ENCODE measurements at places on chromosomes 3 and 15.

DNA sequence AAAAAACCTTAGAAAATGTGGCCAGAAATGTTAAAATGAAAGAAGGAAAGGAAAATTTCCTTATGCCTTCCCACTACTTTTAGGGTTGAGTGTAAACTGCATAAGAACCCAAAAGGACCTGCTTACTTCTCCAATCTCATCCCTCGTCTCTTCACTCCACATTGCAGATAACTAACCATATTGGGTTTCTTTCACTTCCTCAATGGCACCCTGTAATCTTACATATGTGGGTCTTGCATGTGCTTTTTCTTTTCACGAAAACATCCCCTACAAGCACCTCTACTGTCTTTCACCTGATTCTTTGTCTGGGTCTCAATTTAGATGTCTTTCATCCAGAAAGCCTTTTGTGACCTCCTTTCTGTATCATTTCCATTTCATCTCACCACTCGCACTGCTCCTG is 23.1 kb downstream of the EOMES start:
- no peak for DNase-seq
- no peaks in the 10 kb centered on the region for H3K36me3 ChIP-seq
- H3K4me3 ChIP-seq, result no peak overlapping the region
- H3K27me3 ChIP-seq, result no peaks in the 10 kb centered on the region
- no peak overlapping the region for H3K27ac ChIP-seq
- H3K4me1 ChIP-seq, result peaks cover 7% of the 10 kb centered on the region

DNA sequence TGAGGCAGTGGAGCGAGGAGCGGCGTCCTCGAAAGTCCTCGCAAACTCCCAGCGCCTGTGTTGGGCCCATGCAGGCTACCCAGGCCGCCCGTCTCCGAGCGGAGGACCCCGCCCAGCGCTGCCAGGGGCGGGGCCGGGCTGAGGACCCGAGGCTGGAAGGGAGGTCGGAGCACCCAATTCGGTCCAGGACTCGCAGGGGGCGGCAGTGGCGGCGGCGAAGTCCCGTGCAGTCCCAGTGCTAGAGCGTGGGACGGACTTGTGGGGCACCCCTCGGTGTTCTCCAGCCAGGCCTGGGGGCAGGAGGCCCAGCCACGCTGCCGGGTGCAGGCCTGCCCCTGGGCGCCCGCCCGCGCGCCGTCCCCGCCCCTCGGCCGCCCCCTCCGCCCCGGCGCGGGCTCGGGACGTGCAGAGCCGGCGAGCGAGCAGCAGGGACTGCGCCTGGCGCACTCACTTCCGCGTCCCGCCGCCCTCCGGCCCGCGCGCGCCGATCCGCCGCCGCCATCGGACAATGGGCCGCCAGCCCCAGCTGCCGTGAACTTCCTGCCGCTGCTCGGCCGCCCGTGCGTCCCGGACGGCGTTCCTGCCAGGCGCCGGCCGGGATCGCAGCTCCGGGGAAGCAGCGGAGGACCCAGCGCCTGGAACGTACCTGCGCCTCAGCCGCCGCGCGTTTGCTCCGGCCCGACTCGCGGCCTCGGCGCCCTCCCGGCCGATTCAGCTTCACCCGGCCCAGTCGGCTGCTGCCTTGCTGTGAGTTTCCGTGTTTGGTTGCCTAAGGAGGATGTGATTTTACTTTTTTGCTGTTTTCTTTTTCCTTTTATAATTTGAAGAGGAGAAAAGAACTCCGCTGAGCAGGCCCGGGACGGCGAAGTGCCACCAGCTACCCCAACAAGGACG is 596 bp upstream of the LIMD1 start:
- DNase-seq, result peak; percentile 75
- H3K27me3 ChIP-seq, result no peaks in the 10 kb centered on the region
- peak overlapping the region; percentile 85 for H3K27ac ChIP-seq
- H3K36me3 ChIP-seq, result peaks cover 5% of the 10 kb centered on the region

DNA sequence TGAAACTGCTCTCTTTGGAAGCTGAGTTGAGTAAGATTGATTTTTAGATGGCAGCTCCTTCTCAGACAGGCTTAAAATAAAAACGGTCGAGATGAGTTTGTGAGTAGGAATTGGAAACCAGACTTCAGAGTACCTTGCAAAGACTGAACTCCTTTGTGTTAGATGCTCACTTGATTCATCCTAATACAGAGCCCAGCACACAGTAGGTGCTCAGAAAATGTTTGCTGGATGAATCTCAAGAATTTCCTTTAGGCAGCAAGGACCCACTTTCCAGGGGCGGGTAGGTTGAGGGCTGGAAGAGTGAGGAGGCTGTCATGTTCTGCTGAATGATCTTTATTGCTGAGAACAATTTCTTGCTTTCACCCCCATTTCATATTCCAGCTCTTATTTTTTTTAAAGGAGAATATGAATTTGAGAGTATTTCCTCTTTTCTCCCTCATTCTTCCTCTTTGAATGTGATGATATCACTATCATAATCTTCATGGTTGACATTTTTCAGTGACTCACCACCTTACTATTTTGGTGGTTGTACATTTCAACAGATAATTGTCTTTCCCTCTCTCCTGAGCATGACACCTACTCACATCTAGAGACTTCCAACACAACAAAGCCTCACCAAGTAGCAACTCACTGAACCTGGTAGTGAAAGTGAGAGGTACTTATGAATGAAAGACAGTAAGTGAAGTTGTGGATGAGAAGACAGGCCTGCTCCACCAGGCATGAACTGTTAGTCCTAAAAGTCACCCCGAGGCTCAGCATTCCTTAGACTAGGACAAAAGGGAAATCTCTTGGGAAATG is 113.3 kb downstream of the PDCD6IP start:
- no peaks in the 10 kb centered on the region for H3K36me3 ChIP-seq
- peaks cover 7% of the 10 kb centered on the region for H3K27me3 ChIP-seq
- H3K27ac ChIP-seq, result no peak overlapping the region

DNA sequence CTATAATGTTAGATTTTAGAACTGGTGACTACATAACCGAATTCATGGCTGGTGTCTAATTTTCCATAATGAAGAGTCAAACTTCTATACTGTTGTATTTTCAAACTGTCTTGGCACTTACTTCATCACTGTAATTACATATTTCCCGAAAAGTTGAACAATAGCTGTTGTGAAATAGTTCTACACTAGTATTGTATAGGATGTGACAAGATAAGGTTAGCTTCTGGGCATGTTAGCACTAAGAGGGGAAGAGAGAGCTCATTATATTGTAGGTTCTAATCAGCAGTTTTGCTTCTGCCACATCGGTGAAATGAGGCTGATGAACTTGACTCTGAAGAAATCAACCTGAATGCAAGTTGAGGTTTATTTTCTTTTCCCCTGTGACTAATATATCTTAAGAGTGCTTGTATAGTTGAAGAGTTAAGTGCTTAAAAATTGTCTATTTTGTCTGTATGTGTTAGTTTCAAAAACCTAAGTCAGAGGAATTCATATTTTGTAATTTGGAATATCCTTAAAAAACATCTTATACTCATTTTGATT is 8.9 kb downstream of the GYG1 start:
- peak overlapping the region; percentile 28 for H3K27ac ChIP-seq
- H3K27me3 ChIP-seq, result no peaks in the 10 kb centered on the region
- no peak overlapping the region for H3K4me3 ChIP-seq
- peaks cover 22% of the 10 kb centered on the region for H3K36me3 ChIP-seq
- H3K4me1 ChIP-seq, result peaks cover 7% of the 10 kb centered on the region

GRCh38 chr3:16658004-16658924 is 53.0 kb upstream of the DAZL start:
- H3K27ac ChIP-seq, result no peak overlapping the region
- DNase-seq, result no peak
- peaks cover 5% of the 10 kb centered on the region for H3K27me3 ChIP-seq
- no peak overlapping the region for H3K4me3 ChIP-seq
- no peaks in the 10 kb centered on the region for H3K36me3 ChIP-seq
- H3K4me1 ChIP-seq, result no peaks in the 10 kb centered on the region

GRCh38 chr15:100255644-100256043 is 86.1 kb downstream of the ADAMTS17 start:
- H3K27me3 ChIP-seq, result peaks cover 3% of the 10 kb centered on the region
- no peaks in the 10 kb centered on the region for H3K36me3 ChIP-seq
- no peak for DNase-seq

- H3K27me3 ChIP-seq, result no peaks in the 10 kb centered on the region
- no peak for DNase-seq
- H3K36me3 ChIP-seq, result no peaks in the 10 kb centered on the region
- peak overlapping the region; percentile 71 for H3K27ac ChIP-seq
- H3K4me3 ChIP-seq, result peak overlapping the region; percentile 68
- H3K4me1 ChIP-seq, result peaks cover 32% of the 10 kb centered on the region
These were observed 259.5 kb downstream of the UACA start for GRCh38 chr15:70503798-70504298.

DNA sequence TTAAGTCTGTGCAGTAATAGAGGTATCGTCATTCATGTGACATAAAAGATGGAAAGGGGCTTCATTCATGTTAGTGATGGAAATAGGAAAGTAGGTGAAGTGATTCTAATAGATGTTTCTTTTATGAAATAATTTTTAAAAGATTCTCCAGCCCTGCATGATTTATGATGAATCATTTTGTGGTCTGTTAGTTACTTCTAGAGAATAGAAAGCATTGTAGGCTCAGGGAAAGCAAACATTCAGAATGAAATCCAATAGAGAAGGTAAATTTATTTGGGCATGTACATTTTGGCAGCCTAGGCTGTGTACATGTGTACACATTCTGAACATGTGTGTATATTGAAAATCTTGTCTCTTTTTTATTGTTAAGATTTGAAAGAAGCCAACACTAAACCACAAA is 23.1 kb downstream of the PPARG start:
- DNase-seq, result no peak
- H3K27ac ChIP-seq, result no peak overlapping the region
- H3K4me1 ChIP-seq, result no peaks in the 10 kb centered on the region
- no peak overlapping the region for H3K4me3 ChIP-seq
- no peaks in the 10 kb centered on the region for H3K36me3 ChIP-seq

GRCh38 chr3:10382892-10383849 is 62.3 kb upstream of the SEC13 start:
- no peak for DNase-seq
- no peak overlapping the region for H3K27ac ChIP-seq
- H3K4me3 ChIP-seq, result no peak overlapping the region
- H3K36me3 ChIP-seq, result no peaks in the 10 kb centered on the region

DNA sequence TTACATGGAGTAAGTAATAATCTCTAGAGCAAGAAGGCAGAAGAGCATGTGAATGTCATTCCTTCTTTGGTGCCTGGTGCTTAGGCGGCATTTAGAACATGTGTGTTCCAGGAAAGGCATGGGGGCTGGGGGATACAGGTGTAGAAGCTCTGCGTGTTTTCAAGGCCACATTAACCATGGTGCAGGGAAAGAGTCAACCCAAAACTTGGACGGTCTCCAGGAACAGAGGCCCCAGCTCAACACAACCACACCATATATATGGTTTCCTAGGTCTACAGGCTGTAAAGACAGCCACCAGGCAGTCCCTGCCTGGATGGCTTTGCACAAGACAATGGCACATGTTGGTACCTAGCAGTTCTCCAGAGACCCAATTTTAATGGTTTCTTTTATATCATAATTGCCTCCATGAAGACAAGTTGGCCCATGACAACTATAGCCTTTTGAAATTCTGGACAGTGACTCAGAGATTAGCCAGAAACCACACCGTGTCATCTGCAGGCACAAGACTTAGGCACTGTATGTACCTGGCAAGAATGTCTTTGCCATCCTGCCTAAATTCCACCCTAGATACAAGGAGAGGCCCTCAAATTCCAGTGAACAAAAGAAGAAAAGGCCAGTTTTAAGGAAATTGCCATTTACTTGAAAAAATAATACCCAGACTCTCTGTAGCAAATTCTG is 25.0 kb upstream of the DGKG start:
- no peaks in the 10 kb centered on the region for H3K36me3 ChIP-seq
- H3K27me3 ChIP-seq, result peaks cover 4% of the 10 kb centered on the region
- peaks cover 20% of the 10 kb centered on the region for H3K4me1 ChIP-seq
- H3K27ac ChIP-seq, result no peak overlapping the region
- no peak overlapping the region for H3K4me3 ChIP-seq

- H3K27me3 ChIP-seq, result peaks cover 2% of the 10 kb centered on the region
- H3K36me3 ChIP-seq, result no peaks in the 10 kb centered on the region
- no peak overlapping the region for H3K4me3 ChIP-seq
- no peak overlapping the region for H3K27ac ChIP-seq
These were observed 37.7 kb downstream of the PLD1 start for GRCh38 chr3:171772427-171773056.

DNA sequence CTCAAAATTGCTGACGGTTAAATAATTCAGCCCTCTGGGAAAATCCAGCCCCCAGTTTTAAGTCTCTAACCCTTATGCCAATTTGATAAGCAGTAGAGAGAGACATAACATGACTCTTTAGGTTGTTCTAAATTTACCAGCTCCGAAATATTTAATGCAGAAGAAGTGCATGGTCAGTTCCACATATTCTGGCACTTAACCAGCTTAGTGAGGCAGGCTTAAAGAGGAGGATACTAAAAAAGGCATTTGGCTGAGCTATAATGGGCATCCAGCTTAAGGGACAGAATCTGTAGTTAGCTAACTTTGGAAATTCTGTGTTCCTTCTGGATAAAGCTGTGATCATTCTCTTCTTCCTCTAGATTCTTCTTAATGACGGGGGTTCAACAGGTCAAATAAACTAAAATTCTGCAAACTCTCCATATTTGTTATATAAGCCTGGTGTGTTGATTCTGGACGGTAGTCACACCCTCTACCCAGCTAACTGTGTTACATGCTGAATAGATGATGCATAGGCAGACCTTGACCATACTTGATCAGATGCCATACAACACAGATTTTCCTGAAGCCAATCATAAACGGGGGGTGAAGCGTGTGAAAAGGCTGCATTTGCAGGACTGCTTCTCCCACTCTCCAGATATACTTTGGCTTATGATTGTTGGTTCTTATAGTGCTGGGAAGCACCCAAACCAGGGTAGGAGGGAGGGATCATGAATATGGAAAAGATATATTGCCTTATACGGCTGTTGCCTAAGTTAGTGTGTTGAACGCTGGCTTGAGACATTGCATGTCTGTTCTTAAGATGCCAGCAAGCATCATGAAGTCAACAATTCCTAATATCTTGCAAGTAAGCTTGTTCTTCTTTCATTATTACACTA is 118.4 kb downstream of the FGF12 start:
- no peaks in the 10 kb centered on the region for H3K36me3 ChIP-seq
- H3K27me3 ChIP-seq, result no peaks in the 10 kb centered on the region
- no peak for DNase-seq
- no peak overlapping the region for H3K27ac ChIP-seq
- H3K4me3 ChIP-seq, result no peak overlapping the region
- no peaks in the 10 kb centered on the region for H3K4me1 ChIP-seq

GRCh38 chr3:142394921-142395622 is 52.8 kb downstream of the XRN1 start:
- no peak for DNase-seq
- no peaks in the 10 kb centered on the region for H3K27me3 ChIP-seq
- H3K4me1 ChIP-seq, result no peaks in the 10 kb centered on the region

DNA sequence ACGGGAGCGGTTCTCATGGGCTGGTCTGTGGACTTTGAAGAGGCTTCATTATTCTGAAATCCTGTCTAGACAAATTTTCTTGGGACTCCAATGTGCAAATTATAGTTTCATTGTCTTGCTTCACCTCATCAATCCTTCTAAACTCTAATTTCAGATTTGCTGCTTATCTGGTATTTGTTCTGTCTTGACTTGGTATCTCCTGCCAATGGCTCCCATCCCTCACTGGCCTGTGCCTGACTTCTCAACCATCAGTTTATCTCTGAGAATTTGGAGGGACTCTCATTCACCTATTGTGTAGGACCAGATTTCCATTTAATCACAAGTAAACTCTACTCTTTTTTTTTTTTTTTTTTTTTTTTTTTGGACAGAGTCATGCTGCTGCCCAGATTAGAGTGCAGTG is 960.2 kb upstream of the NR2F2 start:
- no peak for DNase-seq
- H3K4me3 ChIP-seq, result no peak overlapping the region
- no peaks in the 10 kb centered on the region for H3K4me1 ChIP-seq
- no peak overlapping the region for H3K27ac ChIP-seq
- no peaks in the 10 kb centered on the region for H3K27me3 ChIP-seq
